H9 (cell line): ENCODE measurements at places on chromosomes 2 and 18. TPM values are rescaled to one million over a fixed set of nuclear protein-coding genes. Genes with fewer than 3 reads are reported as not detected.

- H3K4me3 ChIP-seq: no peak overlapping the region
- no peak overlapping the region for H3K27ac ChIP-seq
- no peak for DNase-seq
These were observed 108.5 kb upstream of the LYPD6 start for GRCh38 chr2:149221898-149222297.

DNA sequence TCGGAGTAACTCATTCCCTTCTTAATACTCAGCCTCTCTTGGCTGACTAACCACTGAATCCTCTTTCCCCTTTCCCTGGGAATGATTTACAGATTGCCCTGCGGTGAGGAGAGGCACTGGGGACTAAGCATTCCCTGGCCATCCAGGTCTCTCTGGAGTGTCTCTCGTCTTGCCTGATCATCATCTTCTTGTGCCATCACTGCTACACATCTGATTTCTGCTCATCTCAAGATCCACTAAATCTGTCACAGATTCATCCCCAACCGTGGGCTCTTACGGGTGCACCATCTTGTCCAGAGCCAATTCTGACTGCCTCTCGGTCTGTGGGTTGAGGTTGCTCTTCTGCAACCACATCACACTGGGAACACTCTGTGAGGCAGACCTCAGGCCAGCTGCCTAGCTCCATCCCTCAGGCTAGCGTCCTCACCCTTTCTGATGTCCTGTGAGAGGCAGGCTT is 12.0 kb downstream of the SFTPB start:
- DNase-seq: no peak
- no peaks in the 10 kb centered on the region for H3K4me1 ChIP-seq
- H3K27ac ChIP-seq: no peak overlapping the region
- no peaks in the 10 kb centered on the region for H3K27me3 ChIP-seq
- peaks cover 47% of the 10 kb centered on the region for H3K36me3 ChIP-seq
- H3K4me3 ChIP-seq: no peak overlapping the region

GRCh38 chr2:120443946-120444345 is 98.0 kb downstream of the INHBB start:
- no peaks in the 10 kb centered on the region for H3K4me1 ChIP-seq
- peaks cover 11% of the 10 kb centered on the region; the same call in 1 of the 2 replicates for H3K27me3 ChIP-seq
- no peak overlapping the region for H3K4me3 ChIP-seq
- H3K36me3 ChIP-seq: no peaks in the 10 kb centered on the region
- H3K27ac ChIP-seq: no peak overlapping the region
- no peak for DNase-seq

DNA sequence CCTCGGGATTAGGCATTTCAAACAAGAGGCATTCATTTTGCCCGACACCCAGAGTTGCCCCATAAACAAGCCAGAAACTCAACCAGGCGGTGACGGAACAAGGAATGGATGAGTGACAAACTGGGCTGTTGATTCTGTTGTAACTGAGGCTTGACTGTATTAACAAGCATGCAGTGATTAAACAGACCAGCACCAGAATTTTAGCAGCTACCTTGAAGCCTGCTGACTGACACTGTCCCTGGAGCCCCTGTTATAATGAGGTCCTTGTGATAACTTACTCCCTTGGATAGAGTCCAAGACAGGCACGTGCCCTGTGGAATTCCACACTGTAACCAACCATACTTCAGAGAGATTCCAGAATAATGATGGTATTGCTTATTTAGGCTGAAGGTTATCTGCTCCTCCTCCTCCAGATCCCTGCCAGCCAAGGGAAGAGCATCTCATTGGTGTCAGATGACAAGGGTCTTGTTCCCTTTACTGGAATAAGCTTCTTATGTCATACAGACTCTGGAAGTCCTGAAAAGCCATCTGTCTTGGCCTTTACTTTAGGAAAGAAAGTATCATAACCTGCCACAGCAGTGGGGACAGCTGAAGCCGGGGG is 97.1 kb upstream of the RMDN2 start:
- no peaks in the 10 kb centered on the region for H3K27me3 ChIP-seq
- H3K4me3 ChIP-seq: no peak overlapping the region
- no peaks in the 10 kb centered on the region for H3K4me1 ChIP-seq
- no peaks in the 10 kb centered on the region for H3K36me3 ChIP-seq
- no peak overlapping the region for H3K27ac ChIP-seq

DNA sequence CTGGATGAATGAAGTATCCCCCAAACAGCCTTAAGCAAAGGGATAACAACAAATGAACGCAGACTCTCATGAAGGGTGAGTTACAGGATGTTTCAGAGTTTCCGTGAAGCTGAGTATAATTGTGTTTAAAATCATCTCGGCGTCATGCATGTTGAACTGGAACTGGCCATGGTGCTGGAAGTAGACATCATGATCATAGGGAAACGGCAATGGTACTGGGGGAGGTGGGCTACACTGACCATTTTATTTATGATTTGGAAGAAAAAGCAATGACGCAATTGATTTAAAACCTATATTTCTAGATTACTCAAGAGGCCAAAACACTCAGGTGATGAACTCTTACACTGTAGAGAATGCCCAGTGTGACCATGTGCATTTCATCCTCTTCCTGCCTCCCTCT is 387.9 kb upstream of the MYT1L start:
- DNase-seq: no peak
- H3K27me3 ChIP-seq: no peaks in the 10 kb centered on the region
- H3K4me3 ChIP-seq: no peak overlapping the region
- no peaks in the 10 kb centered on the region; the same call in 2 of the 3 replicates for H3K36me3 ChIP-seq
- H3K27ac ChIP-seq: no peak overlapping the region

Gene MATN3
- total RNA-seq: 12.2 and 13.5 TPM in 2 replicates

DNA sequence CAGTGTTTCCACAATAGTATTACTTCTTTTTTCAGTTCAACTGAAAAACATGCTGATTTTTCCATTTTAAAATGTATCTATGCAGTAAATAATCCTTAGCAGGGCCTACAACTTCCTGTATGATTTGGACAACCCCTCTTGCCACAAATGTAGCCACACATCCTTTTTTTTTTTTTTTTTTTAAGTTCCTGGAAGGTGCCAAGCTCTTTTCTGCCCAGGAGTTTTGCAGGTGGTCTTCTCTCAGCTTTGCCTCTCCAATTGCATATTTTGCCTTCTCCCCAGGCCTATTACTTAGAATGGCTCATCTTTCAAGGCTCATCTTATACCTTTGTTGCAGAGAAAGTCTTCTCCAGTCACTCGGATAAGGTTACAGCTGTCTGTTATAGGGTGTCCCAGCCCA is 11.6 kb downstream of the KLHL14 start:
- H3K4me1 ChIP-seq: no peaks in the 10 kb centered on the region
- no peak for DNase-seq
- no peak overlapping the region for H3K4me3 ChIP-seq
- no peak overlapping the region for H3K27ac ChIP-seq

DNA sequence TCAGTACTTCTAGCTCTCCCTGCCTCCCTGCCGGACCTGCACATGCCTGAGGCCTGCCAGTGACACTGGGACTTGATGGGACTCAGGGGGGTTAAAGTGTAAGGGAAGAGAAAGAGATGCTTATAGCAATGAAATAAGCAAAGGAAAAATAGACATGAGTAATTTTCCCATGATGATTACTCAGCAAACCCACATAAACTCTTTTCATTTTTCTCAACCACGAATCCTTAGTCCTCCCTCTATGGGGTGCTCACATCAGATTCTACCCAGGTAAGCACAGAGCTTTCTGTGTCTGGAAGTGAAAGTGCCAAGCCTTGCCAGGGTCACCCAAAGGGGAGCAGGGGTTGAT is 44.8 kb upstream of the ANKRD62 start:
- H3K4me3 ChIP-seq: no peak overlapping the region
- no peaks in the 10 kb centered on the region for H3K27me3 ChIP-seq
- DNase-seq: no peak
- no peaks in the 10 kb centered on the region for H3K4me1 ChIP-seq
- no peaks in the 10 kb centered on the region for H3K36me3 ChIP-seq

DNA sequence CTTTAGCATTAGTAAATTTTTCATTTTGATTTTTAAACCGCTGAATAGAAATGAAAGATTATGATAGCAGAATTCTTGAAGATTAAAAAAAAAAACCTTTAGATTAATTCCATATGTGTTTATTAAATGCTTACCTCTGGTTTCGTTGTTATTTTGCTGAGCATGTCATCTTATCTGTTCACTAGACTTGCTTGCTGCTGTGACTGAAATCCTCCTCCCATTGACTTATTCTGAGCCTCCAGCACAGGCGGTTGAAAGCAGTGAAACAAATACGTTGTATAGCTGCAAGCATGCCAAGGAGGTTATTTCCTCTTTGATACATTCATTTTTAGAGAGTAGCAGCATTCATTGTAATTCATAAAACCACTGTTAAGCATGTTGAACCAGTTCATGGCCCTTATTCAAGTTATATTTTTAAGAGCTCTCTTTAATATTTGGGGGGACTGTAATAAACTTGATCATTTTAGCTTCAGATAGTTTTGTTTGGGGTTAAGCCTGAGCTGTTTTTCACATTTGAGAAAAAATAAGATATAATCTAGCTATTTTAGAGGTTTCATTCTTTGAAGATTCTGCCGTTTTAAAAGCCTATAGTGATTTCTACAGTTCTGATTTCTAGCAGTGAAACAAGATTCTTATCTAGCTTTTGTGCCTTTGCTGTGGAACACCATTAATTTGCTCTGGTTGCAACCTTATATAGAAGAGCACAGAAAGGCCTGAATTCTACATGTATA is at the start of gene HTR2B:
HTR2B (minus strand) TSS at position 205 of the 731 bp plus-strand sequence. CDS start 1,278 bp downstream, outside the sequence.
- H3K36me3 ChIP-seq: no peaks in the 10 kb centered on the region
- no peak for DNase-seq
- H3K4me1 ChIP-seq: peaks cover 4% of the 10 kb centered on the region; the same call in 1 of the 2 replicates
- no peaks in the 10 kb centered on the region for H3K27me3 ChIP-seq
- H3K27ac ChIP-seq: no peak within 1 kb of the TSS

Gene FRZB
- total RNA-seq: 1.1 and 1.3 TPM in 2 replicates

- H3K4me3 ChIP-seq: no peak overlapping the region
- no peaks in the 10 kb centered on the region for H3K36me3 ChIP-seq
- H3K4me1 ChIP-seq: no peaks in the 10 kb centered on the region
- no peak overlapping the region for H3K27ac ChIP-seq
These were observed 126.9 kb downstream of the NFATC1 start for GRCh38 chr18:79522451-79523205.

GRCh38 chr2:12177455-12178288 is 431.2 kb downstream of the LPIN1 start:
- H3K36me3 ChIP-seq: no peaks in the 10 kb centered on the region
- no peak overlapping the region for H3K4me3 ChIP-seq
- no peaks in the 10 kb centered on the region for H3K4me1 ChIP-seq
- no peak overlapping the region for H3K27ac ChIP-seq
- 0 out of 2 replicates have a peak, but pooled peaks cover 1% of the 10 kb centered on the region for H3K27me3 ChIP-seq
- no peak for DNase-seq

Gene AGBL5
- total RNA-seq: 55.4 and 58.3 TPM in 2 replicates

Gene MREG
- total RNA-seq: 21.0 and 21.8 TPM in 2 replicates

DNA sequence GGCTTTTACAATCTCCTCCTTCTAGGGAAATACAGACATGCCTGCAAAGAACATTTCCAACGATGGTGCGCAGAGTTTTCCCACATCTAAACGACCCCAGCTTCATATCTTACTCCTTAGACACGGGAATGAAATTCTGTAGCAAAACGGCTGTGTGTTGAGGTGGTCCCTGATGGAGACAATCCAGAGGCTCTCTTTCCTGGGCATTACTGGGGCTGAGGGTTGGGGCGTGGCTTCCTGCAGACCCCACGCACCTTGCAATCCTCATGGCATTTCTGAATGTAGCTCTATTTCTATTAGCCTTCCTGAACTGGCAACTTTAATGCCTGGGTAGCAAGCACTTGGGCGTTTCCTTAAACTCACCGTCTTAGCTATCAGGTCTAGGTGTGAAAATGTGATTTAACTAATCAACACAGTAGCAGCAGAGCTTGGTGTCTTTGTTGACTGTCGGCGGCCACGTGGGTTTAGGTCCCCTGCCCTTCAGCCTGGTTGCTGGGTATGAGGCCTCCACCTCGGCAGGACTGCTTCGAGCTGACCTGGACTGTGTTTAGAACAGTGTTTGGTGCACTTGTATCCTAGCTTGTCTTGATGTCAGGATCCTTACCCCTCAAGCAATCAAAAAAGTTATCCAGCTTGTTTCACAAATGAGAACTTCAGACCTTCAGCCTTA is 242.8 kb downstream of the GBX2 start:
- H3K4me3 ChIP-seq: no peak overlapping the region
- no peaks in the 10 kb centered on the region for H3K27me3 ChIP-seq
- H3K36me3 ChIP-seq: peaks cover 1% of the 10 kb centered on the region; the same call in 1 of the 3 replicates
- no peak overlapping the region for H3K27ac ChIP-seq
- H3K4me1 ChIP-seq: 0 out of 2 replicates have a peak, but pooled peaks cover 2% of the 10 kb centered on the region

Gene CRYGC
- total RNA-seq: not detected in 2 replicates

DNA sequence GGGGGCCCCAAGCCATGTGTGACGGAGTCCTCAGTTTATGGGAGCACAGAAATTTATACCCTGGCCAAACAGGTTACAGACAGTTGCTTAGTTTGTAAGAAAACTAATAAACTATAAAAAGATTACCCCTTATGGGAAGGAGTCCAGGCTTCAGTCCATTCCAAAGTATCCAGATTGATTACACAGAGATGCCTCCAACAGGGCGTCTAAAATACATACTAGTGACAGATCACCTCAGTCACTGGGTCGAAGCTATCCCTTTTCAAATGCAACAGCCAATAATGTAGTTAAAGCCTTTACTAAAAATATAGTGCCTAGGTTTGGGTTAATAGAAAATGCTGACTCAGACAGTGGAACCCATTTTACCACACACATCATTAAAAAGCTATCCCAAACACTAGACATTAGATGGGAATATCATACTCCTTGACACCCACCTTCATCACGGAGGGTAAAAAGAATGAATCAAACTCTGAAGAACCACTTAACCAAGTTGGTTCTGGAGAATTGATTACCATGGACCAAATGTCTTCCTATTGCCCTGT is 10.7 kb downstream of the PRPF40A start:
- H3K27ac ChIP-seq: no peak overlapping the region
- peaks cover 40% of the 10 kb centered on the region for H3K36me3 ChIP-seq
- H3K4me1 ChIP-seq: no peaks in the 10 kb centered on the region; the same call in 1 of the 2 replicates
- no peak overlapping the region for H3K4me3 ChIP-seq
- DNase-seq: no peak
- no peaks in the 10 kb centered on the region for H3K27me3 ChIP-seq
